Lower leg skin (tissue), 4 donors: ENCODE measurements at places on chromosomes 16 and 17.

DNA sequence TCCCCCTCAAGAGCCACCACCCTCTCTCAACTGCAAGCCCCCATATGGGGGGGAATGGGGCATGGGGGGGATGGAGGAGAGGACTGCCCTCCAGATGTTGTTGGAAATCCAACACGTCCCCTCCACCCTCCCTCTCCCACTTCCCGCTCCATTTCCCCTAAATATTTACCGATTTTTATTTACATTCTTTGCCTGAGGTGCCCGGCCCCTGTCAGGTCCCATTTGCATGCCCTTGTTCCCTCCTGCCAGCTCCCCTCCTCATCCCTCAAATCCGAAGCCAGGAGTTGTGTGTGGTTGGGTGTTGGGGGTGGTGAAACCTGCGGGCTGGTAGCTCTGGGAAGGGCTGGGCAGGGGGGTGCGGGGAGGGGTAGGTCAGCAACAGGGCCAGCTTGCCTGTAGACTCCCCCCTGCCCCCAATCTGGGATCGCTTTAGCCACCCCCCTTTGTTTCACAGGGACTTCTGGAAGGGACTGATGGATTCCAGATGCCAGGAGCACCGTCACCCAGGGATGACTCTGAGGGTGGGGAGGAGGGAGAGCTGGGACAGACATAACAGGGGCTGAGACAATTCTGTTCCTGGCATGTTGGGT, 39.7 kb upstream of the NGFR start:
- no peak for DNase-seq

- no peak for DNase-seq
These were observed 391.3 kb upstream of the CDH5 start for GRCh38 chr16:65975049-65975708.

DNA sequence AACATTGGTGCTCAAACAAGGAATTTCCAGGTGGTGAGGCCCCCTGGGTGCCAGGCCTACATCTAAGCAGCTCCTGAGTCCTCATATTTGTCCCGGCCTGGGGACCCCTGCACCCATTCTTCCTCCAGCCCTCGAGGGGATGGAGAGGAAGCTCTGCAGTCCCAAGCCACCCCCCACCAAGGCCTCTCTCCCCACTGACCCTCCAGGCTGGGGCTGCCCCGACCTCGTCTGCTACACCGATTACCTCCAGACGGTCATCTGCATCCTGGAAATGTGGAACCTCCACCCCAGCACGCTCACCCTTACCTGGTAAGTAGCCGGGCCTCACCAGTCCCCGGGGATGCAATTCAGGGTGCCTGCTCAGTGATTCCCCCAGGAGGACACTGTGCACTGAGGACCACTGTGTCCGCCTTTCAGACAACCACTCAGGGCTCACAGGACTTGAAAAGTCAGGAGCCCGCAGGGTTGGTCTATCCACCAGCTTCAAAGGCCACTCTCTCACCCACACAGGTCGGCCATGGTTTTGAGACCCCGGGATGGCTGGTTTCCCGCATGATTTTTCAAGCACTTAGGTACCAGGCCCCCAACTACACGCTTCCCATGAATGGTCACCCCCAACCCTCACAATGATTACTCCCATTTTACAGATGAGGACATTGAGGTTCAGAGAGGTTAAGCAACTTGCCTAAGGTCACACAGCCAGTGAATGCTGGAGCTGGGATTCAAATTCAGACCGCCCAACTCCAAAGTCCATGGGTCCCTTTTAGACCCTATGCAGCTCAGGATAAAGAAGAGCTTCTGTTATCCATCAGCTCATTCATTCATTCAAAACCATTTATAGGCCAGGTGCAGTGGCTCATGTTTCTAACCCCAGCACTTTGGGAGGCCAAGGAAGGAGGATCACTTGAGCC, 32.4 kb downstream of the IL21R start:
- peak; percentile 8 for DNase-seq

- peak; percentile 67 for DNase-seq
These were observed 49.0 kb upstream of the METRNL start for GRCh38 chr17:83030432-83030831.

DNA sequence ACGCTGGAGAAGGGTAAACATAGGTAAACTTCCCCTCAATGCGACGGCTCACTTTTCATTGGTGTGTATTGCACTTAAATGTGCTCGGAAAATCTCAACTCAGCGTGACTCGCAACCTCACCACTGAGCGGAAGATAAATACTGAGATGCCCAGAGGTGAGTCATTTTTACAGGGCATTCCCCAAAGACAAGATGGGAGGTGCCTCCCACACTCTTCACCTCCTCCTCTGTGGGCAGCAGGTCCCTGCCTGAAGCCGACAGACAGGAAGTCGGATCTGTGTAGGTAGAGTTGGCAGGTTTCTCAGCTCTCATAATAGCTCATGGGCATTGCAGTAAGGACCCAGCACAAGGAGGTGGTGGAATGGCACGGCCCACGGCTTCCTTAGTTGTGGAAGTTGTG, 274.6 kb upstream of the HSBP1 start:
- no peak for DNase-seq

DNA sequence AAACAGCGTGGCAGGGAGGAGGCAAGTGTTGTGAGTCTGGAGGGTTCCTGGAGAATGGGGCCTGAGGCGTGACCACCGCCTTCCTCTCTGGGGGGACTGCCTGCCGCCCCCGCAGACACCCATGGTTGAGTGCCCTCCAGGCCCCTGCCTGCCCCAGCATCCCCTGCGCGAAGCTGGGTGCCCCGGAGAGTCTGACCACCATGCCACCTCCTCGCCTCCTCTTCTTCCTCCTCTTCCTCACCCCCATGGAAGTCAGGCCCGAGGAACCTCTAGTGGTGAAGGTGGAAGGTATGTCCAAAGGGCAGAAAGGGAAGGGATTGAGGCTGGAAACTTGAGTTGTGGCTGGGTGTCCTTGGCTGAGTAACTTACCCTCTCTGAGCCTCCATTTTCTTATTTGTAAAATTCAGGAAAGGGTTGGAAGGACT, at the start of gene CD19:
CD19 (plus strand) TSS at position 171 of the 425 bp plus-strand sequence; CDS start at position 201, 30 bp downstream.
- no peak for DNase-seq

DNA sequence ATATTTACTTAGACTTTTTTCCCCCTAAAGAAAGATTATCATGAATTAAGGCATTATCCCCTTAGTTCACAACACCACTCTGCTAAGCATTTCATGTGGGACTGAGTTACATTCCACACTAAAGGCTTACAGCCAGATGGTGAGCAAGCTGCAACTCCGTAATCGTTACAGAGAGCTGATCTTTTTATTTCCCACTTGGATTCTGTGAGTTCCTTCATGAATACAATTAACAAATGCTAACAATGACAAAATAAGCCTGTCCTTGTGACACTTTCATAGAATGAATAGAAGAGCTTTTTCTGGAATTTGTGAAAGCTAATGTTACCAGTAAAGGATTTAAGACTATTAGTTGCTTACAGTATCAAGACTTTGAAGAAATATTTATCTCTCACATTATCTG, 8.7 kb downstream of the OGFOD1 start:
- DNase-seq = no peak

GRCh38 chr17:27529230-27529796, 73.1 kb downstream of the KSR1 start:
- DNase-seq = no peak

GRCh38 chr17:43732958-43733357, 25.6 kb downstream of the SOST start:
- DNase-seq = no peak

DNA sequence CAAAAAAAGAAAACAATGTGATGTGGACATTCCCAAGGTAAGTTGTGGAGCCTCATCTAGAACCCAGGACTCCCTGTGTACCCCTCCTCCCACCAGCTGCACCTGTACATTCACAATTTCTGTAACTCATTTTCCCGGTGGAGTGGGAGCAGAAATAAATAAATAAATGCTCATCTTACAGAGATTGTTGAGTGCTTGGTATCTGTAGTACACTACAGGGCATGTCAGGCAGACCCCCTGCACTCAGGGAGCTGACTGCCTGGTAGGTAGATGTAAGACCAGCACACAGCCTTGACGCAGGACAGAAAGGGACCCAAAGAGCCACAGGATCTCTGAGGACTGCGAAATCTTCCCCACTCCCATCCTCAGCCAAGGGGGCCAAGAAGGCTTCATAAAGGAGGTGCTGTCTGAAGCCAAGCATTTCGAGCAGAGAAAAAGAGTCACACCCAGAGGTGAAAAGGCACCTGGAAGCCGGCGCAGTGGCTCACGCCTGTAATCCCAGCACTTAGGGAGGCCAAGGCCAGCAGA, 6.5 kb downstream of the EIF1 start:
- no peak for DNase-seq

GRCh38 chr17:9811086-9811485, 10.8 kb downstream of the GSG1L2 start:
- no peak for DNase-seq

- DNase-seq = no peak
These were observed 188.1 kb downstream of the IRX5 start for GRCh38 chr16:55118701-55119260.

GRCh38 chr17:60107526-60108257, 29.0 kb upstream of the HEATR6 start:
- DNase-seq = no peak

GRCh38 chr16:6446370-6446769, 886.3 kb upstream of the RBFOX1 start:
- DNase-seq = no peak

- no peak for DNase-seq
These were observed 22.1 kb downstream of the TRIM25 start for GRCh38 chr17:56891751-56892150.

DNA sequence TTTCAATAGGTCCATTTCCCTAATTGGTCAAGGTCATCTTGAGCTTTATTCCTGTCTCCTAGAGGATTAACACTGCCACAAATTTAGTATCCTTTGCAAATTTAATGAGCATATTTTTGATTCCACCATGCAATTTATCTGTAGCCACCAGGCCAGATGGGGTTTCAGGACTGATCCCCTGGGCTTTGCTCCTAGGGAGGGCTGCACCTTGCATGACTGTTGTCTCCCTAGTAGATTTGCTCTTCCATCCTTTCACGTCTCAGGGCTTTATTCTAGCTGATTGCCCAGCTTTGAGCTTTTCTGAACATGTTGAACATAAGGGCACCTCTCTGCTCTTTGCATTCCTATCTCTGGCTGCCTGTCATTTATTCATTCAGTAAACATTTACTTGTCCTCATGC, 7.7 kb upstream of the KCNH6 start:
- no peak for DNase-seq

- no peak for DNase-seq
These were observed 5.3 kb downstream of the MNT start for GRCh38 chr17:2395258-2396181.

DNA sequence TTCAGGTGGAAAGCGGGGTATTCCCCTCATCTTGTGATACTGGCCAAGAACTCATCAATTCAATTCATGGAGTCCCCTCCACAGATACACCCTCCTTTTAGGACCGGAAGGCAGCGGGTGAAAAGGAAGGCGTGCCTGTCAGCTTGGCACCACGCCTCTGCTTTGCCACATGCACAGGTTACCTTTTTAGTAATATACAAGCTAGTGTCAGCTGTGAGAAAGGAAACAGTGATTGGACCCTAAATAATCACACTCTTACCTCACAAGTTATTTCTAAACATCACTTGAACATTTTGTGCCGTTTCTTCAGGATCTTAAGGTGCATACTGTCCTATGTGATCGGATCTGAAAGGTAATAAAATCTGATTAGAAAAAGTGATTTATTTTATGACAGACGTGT, 15.7 kb downstream of the ZDHHC7 start:
- no peak for DNase-seq

DNA sequence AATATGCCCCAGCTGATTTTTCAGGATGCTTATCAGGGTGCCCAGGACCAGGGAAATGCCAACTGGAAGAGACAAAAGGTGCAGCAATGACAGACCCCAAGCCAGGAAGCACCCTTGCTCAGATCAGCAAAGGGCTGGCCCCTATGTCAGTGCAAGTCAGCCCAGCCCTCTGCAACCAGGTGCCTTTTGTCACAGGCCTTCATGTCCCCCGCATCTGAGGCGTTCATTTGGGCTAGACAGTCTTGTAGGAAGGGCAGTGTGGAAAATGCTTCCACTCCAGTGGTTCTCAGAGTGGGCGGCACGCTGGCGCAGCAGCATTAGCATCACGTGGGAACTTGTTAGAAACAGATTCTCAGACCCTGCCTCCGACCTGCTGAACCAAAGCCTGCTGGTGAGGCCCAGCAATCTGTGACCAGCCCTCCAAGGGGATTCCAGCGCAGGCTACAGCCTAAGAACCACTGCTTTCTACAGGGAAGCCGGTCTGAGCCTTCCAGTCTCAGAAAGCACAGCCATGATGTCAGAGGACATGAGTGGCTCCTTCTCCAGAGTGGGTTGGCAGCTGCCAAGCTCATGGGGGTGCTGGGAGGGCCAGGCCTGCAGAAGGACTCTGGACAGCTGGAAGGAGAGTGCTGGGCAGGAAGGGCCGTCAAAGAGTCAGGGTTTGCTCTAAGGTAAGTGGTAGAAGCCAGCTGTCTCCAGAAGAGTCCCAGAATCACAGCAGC, 13.1 kb downstream of the SLC47A2 start:
- peak; percentile 72 for DNase-seq

DNA sequence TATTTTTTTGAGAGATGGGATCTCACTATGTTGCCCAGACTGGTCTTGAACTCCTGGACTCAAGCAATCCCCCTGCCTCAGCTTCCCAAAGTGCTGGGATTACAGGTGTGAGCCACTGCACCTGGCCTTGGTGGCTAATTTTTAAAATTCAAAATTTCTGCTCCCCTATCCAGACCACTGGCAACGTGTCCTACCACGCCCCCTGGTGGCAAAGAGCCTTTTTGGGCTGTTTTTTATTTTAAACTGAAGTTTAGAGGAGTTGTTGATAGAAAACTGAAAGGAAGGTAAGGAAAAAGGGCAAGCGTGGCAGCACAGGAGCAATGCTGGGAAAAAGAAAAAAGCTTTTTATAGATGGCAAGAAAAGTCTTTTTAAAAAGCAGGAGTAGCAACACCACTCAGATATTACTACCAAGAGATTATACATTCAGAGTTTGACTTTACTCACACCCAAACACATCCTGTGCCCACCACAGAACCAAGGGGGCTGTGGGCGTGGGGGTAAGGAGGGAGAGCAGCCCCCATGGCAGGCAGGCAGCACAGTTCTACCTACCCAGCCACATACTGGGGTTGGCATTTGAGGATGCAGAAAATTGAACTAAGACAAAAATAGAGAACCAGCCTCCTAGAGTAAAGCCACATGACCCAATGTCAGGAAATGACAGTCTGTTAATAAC, 4.2 kb upstream of the MXRA7 start:
- no peak for DNase-seq

GRCh38 chr17:40541873-40542557, 23.3 kb downstream of the CCR7 start:
- DNase-seq = peak; percentile 84

- no peak for DNase-seq
These were observed 45.4 kb downstream of the C16orf78 start for GRCh38 chr16:49419006-49419405.
